ENCODE measurements at places on chromosomes 5 and 9.

- no peak for DNase-seq
Measured at GRCh38 chr9:127545196-127546124, 66.6 kb upstream of the STXBP1 start.

- DNase-seq = no peak
Measured at GRCh38 chr5:83049370-83049885, 27.8 kb downstream of the TMEM167A start.

DNA sequence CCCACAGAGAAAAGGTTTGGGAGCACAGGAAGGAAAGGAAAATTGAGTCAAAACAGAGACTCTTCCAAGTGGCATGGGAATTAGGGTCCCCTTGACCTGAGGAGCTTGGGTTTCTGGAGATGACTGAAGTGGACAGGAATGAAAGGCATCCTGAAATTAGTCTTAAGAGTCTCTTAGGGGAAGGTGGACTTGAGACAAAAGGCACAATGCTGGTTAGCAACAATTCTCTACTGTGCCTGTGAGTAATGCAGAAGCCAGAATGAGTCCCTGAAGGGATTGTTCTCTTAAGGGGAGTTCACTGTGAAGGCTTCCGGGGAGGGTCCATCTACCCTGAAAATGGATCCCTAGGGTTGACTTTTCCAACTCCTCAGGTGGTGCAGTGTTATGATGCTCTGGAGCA, 58.4 kb upstream of the FOXE1 start:
- no peak for DNase-seq

GRCh38 chr5:107604990-107605389, 65.7 kb downstream of the EFNA5 start:
- DNase-seq = no peak

DNA sequence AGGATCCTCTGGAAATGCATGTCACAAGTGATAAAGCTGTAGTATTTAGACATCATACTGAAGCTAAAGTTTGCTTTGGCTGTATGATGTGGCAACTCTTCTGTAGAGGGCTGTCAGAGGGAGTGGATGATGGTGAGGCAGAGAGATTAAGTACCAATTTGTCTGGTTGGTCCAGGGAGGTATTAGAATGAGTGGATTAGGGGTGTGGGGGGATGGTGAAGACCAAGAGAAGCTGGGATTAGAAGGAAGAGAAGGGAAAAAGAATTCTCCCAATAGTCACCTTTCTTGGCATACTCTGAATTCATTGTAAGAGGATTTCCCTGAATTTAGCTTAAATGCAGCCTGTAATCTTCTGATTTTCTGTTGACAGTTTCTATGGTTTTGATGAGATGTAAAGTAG, 3.6 kb downstream of the PCDHAC2 start:
- DNase-seq = no peak

Data from CD4-positive, CD25-positive, alpha-beta regulatory T cell (primary cell).